Esophagus mucosa (tissue), 1 donor: ENCODE measurements at places on chromosomes 3 and 15.

DNA sequence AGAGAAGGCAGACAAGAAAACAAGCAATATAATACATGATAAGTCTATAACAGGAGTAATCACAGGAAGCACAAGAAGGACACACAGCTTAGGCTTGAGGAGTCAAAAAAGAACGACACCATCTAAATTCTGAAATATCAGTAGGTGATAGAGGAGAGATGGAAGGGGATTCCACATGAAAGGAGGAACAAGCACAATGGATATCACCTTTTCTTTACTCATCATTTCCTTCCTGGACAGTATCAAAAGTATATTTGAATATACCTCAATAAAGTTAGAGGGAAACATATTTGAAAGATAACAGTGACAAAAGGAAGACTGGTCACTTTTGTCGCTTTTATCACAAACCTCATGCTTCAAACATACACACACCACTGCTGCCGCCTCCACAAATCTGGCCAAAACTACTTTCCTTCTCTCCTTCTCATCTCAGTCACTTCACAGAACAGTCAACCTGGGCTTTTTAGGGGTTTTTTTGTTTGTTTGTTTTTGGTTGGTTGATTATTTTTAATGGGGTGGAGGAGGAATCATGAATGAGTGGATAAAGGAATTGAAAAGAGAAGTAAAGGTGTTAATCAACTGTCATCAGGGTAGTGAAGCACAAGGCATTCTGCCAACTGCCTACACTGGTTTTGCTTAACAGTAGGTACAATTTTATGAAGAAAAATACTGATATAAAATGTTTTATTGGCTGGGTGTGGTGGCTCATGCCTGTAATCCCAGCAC, 18.5 kb downstream of the DENND4A start:
- ATAC-seq, result no peak

DNA sequence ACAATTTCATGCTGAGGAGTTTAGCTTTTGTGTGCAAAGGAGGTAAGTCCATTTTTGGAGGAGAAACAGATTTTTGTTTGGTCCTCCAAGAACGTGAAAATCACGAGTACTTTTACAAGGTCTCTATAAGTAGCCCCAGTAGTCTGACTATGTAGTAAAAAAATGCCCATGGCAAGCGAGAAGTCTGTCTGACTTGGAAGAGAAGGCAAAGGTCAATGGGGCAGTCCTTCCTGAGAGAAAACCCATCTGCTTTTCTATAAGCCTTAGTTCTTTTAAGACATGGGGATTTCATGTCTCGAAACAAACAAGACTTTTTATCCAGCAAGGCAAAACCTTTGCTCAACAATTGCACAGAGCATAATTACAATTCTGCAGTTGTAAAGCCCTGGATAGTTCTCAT, 183.2 kb downstream of the GAP43 start:
- no peak for ATAC-seq

DNA sequence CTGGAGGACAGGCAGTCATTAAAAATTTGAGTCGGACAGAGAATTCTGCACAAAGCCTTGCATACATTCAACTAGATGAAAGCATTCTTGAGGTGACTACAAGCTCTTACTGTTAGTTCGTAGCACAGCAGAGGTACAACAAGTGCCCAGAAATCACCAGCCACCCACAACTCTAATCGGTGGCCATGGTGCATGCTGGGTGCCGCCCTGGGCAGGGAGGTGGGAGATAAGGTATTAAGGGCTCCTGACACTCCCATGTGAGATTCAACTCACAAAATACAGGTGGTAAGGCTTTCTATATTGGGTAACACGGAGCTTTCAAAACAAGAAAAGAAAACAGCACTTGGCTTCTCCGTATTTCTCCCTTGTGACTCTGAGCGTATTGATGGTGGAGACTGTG, 66.0 kb downstream of the MEIS2 start:
- no peak for ATAC-seq

GRCh38 chr3:127063916-127064315, 81.0 kb downstream of the PLXNA1 start:
- ATAC-seq, result peak; percentile 47

DNA sequence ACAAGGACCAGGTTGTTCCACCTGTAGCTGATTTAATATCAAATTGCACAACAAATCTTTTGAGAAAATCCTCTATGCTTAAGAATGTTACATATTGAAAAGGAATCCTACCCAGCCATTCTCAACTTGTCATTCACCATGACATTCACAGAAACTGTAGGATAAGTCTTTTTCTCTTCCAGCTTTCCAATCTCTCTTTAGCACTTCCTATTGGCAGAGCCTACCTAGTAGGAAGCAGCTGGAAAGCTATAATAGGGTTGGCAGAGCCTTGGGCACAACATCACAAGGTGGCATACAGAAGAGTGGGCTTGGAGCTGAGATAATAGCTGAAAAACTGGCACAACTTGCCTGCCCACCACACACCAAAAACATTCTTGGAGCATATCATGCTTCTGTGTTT, 67.3 kb upstream of the NUDT16 start:
- no peak for ATAC-seq

DNA sequence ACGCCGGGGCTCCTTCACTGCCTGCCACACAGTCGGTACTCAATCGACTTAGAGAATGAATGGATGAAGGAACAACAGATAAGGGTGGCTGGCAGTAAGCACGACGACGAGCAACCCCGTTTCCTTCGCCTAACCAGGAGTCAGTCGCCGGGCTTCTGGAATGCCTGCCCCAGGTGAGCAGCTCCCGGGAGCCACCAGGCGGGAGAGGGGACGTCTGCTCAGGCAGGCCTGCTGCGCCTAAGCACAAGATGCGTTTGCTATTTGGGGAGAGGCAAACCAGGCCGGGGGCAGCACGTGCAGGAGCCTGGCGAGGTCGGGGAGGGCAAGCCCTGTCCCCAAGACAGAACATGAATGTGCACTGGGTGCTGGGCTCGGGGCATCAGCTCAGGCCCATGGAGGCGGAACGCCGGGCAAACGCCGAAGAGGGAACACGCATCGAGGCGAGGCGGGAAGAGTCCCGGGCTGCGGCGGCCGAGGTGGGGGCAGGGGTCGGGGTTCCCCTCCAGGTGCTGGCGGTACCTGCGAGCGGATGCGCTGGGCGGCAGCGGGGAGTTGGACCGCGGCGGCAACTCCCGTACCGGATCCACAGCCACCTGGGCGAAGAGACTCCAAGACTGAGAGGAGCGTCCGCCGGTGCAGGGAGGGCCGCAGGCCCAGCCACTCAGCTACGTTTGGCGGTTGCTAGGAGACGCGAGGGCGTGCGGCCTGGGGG, at the start of gene CFAP92:
Gene CFAP92, minus strand, starts transcription at position 616 of the 712 bp plus-strand sequence. CDS start 772 bp downstream, outside the sequence.
- peak; percentile 99 for ATAC-seq
